ENCODE measurements at places on chromosomes 4 and X.

GRCh38 chr4:23779839-23780238, 110.0 kb downstream of the PPARGC1A start:
- DNase-seq: no peak

- DNase-seq: no peak
Measured at GRCh38 chr4:98521486-98521885, 136.9 kb downstream of the TSPAN5 start.

GRCh38 chrX:18886344-18887161, 97.4 kb downstream of the PHKA2 start:
- peak; percentile 45 for DNase-seq

DNA sequence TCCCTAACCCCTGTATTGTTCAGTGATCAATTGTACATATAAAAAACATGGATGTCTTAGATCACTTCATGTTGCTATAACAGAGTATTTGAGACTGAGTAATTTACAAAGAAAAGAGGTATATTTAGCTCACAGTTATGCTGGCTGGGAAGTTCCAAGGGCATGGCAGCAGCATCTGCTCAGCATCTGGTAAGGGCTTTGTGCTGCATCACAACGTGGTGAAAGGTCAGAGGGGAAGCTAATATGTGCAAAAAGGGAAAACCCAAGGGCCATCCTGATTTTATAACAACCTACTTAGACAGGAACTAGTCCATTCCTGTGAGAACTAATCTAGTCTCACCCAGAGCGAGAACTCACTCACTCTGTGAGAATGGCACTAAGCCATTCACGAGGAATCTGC, 128.2 kb upstream of the OTUD4 start:
- peak; percentile 49 for DNase-seq

DNA sequence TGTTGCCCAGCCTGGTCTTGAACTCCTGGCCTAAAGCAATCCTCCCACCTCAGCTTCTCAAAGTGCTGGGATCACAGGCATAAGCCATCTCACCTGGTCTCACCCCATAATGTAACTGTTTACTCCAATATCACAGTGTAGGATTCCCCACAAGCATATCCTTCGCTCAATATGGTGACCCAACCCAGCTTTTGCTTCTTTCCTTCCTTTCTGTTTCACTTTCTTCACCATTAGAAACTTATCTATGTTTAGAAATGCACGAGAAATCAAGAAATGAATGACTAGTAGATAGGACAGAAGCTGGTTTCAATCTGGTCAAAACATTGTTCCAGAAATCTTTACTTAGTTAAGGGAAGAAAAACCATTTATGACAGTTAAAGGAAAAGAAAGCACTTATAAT, 18.9 kb downstream of the TSPAN5 start:
- no peak for DNase-seq

GRCh38 chr4:10336471-10336870, 120.8 kb downstream of the ZNF518B start:
- no peak for DNase-seq

DNA sequence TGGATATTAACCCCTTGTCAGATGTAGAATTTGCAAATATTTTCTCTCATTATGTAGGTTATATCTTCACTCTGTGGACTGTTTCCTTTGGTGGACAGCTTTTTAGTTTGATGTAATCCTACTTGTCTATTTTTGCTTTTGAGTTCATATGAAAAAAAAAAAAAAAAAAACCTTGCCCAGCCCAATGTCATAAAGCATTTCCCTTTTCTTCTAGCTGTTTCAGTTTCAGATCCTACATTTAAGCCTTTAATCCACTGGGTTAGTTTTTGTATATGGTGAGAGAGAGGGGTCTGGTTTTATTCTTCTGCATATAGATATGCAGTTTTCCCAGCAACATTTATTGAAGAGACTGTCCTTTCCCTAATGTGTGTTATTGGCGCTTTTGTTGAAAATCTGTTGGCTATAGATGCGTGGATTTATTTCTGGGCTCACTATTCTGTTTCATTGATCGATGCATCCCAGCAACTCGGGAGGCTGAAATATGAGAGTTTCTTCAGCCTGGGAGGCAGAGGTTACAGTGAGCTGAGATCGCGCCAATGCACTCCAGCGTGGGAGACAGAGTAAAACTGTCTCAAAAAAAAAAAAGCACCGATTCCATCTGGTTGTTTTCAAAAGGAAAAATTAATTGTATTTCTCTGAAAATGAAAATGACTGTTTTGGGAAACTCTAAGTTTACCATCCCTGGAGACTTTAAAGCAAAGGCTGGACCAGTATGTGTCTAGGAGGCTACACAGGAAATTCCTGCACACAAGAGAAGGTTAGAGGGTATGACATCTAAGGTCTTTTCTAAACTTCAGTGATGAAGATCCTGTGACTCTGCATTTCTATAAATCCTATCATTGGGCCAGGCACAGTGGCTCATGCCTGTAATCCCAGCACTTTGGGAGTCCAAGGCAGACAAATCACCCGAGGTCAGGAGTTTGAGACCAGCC, 35.6 kb downstream of the STEEP1 start:
- no peak for DNase-seq

DNA sequence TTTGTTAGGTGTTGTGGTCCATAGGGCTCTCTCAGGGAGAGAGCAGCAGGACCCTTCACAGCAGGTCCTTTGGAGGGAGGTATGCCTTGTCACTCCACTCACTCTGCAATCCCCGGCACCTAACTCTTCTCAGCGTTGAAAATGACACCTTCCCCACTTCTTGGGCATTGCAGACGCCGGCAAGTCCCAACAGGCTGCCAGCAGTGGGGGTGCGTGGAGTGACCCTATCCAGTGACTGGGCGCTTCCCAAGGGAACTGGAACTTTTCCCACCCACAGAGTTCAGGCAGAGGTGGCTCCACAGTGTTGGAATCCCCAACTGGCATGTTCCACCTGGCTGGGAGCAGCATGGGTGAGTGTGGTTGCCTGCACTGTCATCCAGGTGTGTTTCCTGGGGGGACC, 705.1 kb upstream of the FRG1 start:
- DNase-seq: no peak

GRCh38 chrX:74511704-74512103, 90.4 kb downstream of the SLC16A2 start:
- no peak for DNase-seq

DNA sequence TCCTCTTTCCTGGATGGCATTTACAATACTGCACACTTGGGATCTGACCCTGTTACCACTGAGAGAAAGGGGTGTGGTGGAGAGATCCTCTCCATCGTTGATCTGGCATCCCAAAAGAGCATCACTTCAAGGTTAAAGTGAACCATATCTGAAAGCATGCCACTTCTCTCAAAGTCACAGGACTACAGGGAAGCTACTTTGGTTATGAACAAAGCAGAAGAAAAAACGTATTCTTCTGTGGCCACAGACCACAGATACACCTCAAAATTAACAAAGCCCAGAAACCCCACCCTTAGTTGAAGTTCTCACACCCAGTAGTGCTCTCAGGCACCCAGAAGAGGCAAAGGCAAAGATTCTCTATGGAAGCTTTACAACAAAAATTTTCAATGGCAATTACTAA, 108.3 kb downstream of the JADE1 start:
- DNase-seq: no peak

- no peak for DNase-seq
Measured at GRCh38 chr4:48623182-48623780, 133.2 kb downstream of the ZAR1 start.

DNA sequence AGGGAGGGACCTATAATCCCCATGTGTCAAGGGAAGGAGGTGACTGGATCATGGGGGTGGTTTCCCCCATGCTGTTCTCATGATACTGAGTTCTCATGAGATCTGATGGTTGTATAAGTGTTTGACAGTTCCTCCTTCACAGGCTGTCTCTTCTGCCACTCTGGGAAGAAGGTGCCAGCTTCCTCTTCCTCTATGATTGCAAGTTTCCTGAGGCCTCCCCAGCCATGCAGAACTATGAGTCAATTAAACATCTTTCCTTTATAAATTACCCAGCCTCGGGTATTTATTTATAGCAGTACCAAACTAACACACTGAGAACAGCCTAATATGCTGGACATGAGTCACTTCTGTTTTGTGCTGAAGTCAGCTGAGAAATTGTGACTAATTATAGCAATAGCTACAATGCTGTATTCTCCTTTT, 656.9 kb upstream of the CPEB2 start:
- no peak for DNase-seq

DNA sequence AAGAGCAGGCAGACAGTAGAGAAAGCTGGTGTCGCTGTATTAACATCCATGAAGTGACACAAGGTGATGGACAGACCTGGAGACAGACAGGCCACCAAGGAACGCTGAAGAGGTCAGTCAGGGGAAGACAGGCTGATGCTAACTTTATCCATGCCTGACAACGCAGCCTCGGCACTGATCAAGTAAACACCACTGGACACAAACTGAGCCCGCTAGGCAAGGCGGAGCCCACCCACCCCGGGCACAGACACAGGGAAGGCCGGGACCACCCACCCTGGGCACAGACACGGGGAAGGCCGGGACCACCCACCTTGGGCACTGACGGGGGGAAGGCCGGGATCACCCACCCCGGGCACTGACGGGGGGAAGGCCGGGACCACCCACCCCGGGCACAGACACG, 18.8 kb downstream of the PPP2R3B start:
- DNase-seq: no peak

- no peak for DNase-seq
Measured at GRCh38 chr4:182698212-182698611, 219.0 kb downstream of the DCTD start.

DNA sequence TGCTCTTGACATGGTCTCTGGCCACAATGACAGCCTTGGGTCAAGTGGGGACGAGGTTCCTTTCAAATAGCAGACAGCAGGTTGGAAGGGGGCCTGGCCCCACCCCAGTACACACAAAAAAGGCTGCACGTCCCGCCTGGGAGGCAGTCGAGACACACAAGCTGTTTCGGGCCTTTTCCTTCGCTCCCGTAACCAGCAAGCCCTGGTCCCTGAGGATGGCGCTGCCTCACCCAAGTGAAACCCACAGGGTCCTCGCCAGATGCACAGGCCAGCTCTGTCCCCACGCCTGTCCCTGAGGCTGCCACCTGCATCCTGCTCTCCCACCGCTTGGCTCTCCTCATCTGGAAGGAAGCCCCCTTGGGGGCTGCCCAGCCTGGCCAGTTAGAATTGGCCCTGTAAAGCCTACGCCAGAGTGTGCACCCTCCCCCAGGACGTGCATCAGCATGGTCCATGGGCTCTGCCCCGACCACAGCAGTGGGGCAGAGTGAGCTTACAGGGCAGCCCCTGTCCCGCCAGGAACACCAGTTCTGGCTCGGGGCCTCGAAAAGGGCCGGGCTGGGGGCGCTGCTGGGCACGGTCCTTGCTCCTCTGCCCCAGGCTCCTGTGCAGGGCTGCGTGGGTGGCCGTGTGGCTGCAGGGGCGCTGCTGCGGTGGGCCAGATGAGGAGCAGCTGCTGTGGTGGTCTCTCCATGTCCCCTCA, 2.0 kb downstream of the CPLX1 start:
- no peak for DNase-seq

DNA sequence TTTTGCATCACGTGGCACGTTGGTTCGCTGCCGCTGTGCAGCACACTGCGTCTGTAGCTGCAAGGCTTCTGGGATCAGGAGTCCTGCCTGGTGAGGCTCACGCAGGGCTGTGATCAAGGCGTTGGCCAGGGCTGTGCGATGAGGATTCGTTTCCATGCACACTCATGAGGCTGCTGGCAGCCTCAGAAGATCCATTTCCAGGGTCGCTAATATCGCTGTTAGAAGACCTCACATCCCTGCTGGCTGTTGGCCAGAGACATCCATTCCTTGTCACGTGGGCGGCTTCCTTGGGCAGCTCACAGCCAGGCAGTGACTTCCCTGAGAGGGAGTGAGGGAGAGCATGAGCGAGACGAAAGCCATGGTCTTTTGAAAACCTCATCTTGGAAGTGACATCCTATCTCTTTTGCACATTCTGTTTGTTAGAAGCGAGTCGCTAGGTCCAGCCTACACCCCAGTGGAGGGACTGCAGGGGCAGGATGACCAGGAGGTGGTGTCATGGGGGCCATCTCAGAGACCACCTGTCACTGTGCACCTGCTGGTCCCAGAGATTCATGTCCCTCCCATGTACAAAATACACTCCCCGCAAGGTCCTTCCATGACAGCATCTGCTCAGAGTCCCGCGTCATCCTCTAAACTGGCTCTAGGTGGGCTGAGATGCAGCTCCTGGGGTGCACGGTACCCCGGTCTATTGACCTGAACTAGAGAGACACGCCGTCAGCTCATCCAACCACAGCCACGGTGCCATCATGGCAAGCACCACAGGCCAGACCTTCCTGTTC, 12.2 kb downstream of the RGS12 start:
- peak; percentile 10 for DNase-seq
